ENCODE measurements at places on chromosomes 1 and 21. TPM values are rescaled to one million over a fixed set of nuclear protein-coding genes. Genes with fewer than 3 reads are reported as not detected.

The COA7 gene
- total RNA-seq, result 7.6 TPM

GRCh38 chr1:116498789-116499628 is 71.8 kb downstream of the CD58 start:
- H3K27me3 ChIP-seq, result no peaks in the 10 kb centered on the region
- no peak overlapping the region for H3K4me3 ChIP-seq
- H3K4me1 ChIP-seq, result no peaks in the 10 kb centered on the region
- H3K27ac ChIP-seq, result no peak overlapping the region
- DNase-seq, result no peak

The THEM5 gene
- not detected for total RNA-seq

- no peak for DNase-seq
- no peaks in the 10 kb centered on the region for H3K36me3 ChIP-seq
- no peak overlapping the region for H3K4me3 ChIP-seq
- H3K27ac ChIP-seq, result no peak overlapping the region
- no peaks in the 10 kb centered on the region for H3K4me1 ChIP-seq
These were observed 100.3 kb downstream of the GRIK3 start for GRCh38 chr1:36934061-36934460.

DNA sequence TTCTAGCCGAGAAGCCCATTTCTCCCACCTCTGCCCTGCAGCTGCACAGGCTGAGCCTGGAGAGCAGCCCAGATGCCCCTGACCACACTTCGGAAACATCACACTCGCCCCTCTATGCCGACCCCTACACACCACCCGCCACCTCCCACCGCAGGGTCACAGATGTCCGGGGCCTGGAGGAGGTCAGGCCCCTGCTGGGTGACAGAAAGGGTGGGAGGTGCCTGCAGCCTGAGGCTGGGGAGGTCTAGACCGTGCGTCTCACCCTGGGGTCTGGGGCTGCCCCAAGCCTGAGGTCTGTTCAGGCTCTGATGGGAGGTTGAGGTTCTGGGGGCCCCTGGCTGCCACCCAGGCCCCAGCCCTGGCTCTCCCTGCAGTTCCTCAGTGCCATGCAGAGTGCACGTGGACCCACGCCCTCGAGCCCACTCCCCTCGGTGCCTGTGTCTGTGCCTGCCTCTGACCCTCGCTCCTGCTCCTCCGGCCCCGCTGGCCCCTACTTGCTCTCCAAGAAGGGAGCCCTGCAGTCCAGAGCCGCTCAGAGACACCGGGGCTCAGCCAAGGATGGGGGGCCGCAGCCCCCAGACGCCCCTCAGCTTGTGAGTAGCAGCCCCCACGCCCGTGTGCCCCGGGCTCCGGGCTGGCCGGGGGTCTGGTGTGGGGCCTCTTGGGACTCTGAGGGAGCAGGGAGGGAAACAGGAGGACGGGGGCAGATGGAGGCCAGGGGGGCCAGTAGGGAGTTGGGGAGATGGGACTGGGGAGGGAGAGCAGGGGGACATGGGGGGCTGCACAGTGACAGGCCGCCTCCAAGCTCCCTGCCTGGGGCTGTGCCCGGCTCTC is 7.4 kb downstream of the PLEKHN1 start:
- no peak for DNase-seq
- no peaks in the 10 kb centered on the region for H3K36me3 ChIP-seq
- peaks cover 26% of the 10 kb centered on the region for H3K27me3 ChIP-seq

DNA sequence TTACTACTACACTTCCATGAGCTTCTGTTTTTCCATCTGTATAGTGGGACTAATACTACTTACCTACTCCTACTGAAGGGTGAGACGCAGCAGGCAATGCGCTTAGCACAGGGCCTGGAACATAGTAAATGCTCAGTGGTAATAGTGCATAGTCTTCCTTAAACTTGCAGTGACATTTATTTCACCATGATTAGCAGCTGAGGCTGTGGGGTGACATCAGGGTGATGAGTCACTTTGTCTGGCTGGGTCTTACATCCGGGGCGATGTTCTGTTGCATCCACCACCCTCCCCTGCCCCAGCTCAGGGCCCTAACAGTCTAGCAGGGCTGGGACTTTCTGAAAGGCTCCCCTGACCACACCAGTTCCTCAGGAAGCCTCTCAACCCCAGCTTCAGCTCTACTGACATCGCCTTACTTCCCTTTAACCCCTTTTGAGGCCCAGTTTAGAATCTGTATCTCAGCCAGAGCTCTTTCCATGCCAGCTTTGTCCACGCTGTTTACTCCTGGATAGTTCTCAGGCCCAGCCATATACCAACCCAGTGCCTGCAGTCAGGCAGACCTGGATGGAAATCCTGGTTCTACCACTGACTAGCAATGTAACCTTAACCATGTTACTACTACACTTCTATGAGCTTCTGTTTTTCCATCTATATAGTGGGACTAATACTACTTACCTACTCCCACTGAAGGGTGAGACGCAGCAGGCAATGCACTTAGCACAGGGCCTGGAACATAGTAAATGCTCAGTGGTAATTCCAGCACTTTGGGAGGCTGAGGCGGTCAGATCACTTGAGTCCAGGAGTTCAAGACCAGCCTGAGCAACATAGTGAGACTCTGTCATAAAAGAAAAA is 66.3 kb downstream of the CD58 start:
- H3K27me3 ChIP-seq, result no peaks in the 10 kb centered on the region
- H3K27ac ChIP-seq, result peak overlapping the region; percentile 43
- no peak overlapping the region for H3K4me3 ChIP-seq
- H3K36me3 ChIP-seq, result no peaks in the 10 kb centered on the region
- peak; percentile 85 for DNase-seq

The SLC16A4 gene
- 5.6 TPM for total RNA-seq

DNA sequence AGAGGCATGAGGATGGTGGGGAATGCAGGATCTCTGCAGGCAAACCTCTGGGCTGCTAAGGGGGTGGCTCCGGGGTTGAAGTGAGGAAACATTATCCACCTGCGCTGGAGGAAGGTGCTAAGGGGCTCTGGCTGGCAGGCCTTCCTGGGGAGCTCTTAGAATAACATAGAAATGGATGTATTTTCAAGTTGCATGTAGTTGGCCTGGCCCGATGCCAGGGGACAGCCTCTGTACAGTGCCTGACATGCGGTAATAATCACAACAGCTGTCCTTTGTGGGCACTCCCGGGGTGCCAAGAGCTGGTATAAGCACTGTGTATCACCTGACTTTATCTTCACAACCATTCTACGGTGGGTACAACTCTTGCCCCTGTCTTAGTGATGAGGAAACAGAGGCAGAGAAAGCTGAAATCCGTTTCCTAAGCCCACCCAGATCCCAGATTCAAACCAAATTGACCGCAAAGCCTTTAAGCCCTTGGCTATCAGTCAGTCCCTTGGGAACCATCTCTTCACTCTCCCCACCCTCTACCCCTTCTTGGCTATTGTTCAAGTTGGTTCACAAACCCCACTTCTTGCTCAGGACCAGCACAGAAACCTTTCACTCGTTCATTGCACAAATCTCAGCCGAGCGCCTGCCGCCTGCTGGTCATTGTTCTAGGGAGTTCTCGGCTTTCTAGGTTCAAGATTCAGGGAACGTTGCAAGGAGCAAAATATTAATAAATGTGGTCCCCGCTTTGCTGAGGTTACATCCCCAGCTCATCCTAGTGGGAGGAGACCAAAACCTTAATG is 30.9 kb downstream of the PADI4 start:
- no peak overlapping the region for H3K4me3 ChIP-seq
- no peaks in the 10 kb centered on the region for H3K27me3 ChIP-seq
- H3K27ac ChIP-seq, result no peak overlapping the region

The SGIP1 gene
- 1.6 TPM for total RNA-seq

GRCh38 chr1:214391873-214392645 is 111.1 kb downstream of the SMYD2 start:
- no peak overlapping the region for H3K27ac ChIP-seq
- H3K4me1 ChIP-seq, result no peaks in the 10 kb centered on the region
- H3K4me3 ChIP-seq, result no peak overlapping the region
- H3K36me3 ChIP-seq, result no peaks in the 10 kb centered on the region

DNA sequence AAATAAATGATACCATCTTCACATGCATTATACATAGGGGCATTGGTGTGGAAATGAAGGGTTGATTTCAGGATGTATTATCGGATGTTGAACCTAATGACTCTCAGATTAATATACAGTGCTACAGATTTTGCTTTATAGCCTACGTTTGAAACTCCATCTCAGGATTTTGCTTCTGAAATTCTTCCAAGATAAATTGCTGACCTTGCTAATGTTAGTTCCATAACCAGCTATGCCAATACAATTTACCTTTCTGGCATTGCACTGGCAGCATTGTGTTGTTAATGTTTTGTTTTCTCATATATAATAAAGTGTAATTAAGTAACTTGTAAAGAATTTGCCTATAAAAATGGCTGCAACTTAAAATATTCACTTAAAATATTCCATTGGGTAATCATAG is 350.1 kb downstream of the CHRM3 start:
- H3K4me1 ChIP-seq, result no peaks in the 10 kb centered on the region
- DNase-seq, result no peak
- no peak overlapping the region for H3K27ac ChIP-seq
- no peaks in the 10 kb centered on the region for H3K27me3 ChIP-seq
- H3K36me3 ChIP-seq, result no peaks in the 10 kb centered on the region
- no peak overlapping the region for H3K4me3 ChIP-seq

- H3K27ac ChIP-seq, result no peak overlapping the region
- H3K27me3 ChIP-seq, result no peaks in the 10 kb centered on the region
- no peak overlapping the region for H3K4me3 ChIP-seq
- H3K4me1 ChIP-seq, result no peaks in the 10 kb centered on the region
These were observed 109.2 kb downstream of the DDX20 start for GRCh38 chr1:111864862-111865261.

GRCh38 chr1:30680429-30680828 is 43.0 kb downstream of the MATN1 start:
- H3K4me3 ChIP-seq, result no peak overlapping the region
- peaks cover 10% of the 10 kb centered on the region for H3K27me3 ChIP-seq
- no peaks in the 10 kb centered on the region for H3K36me3 ChIP-seq
- no peak for DNase-seq
- no peaks in the 10 kb centered on the region for H3K4me1 ChIP-seq

The HRNR gene
- total RNA-seq, result not detected

DNA sequence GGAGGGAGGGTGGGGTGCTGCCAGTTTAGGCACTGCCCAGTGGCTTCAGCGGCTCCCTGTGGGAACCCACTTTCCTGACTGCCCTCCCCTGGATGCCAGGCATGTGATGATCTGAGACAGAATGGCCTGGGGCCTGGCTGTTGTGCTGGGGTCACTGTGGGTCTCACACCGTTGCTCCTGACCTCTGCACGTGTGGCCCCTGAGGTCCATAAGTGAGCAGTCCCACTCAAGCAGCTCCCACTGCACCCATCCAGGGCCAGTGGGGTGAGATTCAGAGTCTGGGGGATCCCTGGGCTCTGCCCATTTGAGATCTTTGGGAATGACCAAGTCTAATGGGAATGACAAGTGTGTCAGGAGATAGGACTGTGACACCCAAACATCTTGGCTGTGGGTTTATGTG is 18.0 kb downstream of the PODN start:
- H3K27me3 ChIP-seq, result no peaks in the 10 kb centered on the region
- H3K27ac ChIP-seq, result no peak overlapping the region
- H3K4me1 ChIP-seq, result no peaks in the 10 kb centered on the region
- H3K4me3 ChIP-seq, result no peak overlapping the region
- DNase-seq, result no peak

DNA sequence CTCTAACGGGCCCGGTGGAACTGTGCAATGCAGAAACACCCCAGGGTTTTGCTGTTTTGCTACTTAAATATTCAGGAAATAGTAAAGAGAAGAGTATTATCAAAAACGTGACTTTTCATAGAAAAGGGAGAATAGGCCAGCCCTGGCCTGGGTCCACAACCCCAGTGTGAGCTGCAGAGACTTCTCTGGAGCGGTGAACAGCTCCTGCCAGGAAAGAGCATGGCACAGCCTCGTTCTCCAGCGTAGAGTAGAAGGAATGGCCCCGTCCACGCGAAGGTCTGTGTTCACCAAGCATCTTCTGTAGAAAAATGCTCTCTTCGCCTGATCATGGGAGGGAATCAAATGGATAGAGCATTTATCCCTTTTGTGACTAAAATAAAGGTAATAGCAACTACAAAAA is 51.4 kb downstream of the PDE9A start:
- DNase-seq, result no peak
- H3K4me3 ChIP-seq, result no peak overlapping the region
- H3K36me3 ChIP-seq, result no peaks in the 10 kb centered on the region
- H3K27me3 ChIP-seq, result no peaks in the 10 kb centered on the region
- H3K27ac ChIP-seq, result no peak overlapping the region

The RFX5 gene
- total RNA-seq, result 8.4 TPM

GRCh38 chr1:159653201-159653600 is 61.2 kb downstream of the CRP start:
- H3K4me1 ChIP-seq, result no peaks in the 10 kb centered on the region
- no peak overlapping the region for H3K27ac ChIP-seq
- no peak for DNase-seq
- H3K36me3 ChIP-seq, result no peaks in the 10 kb centered on the region
- no peaks in the 10 kb centered on the region for H3K27me3 ChIP-seq

- H3K4me3 ChIP-seq, result no peak overlapping the region
- H3K36me3 ChIP-seq, result no peaks in the 10 kb centered on the region
- no peak overlapping the region for H3K27ac ChIP-seq
- peaks cover 20% of the 10 kb centered on the region for H3K27me3 ChIP-seq
- H3K4me1 ChIP-seq, result no peaks in the 10 kb centered on the region
These were observed 133.2 kb upstream of the ZBTB40 start for GRCh38 chr1:22318279-22318981.

GRCh38 chr1:48472638-48473037 is 634 bp upstream of the SPATA6 start:
- H3K4me1 ChIP-seq, result no peaks in the 10 kb centered on the region
- peak overlapping the region; percentile 90 for H3K27ac ChIP-seq
- no peaks in the 10 kb centered on the region for H3K36me3 ChIP-seq
- DNase-seq, result no peak
- H3K4me3 ChIP-seq, result peak overlapping the region; percentile 82
- H3K27me3 ChIP-seq, result no peaks in the 10 kb centered on the region

DNA sequence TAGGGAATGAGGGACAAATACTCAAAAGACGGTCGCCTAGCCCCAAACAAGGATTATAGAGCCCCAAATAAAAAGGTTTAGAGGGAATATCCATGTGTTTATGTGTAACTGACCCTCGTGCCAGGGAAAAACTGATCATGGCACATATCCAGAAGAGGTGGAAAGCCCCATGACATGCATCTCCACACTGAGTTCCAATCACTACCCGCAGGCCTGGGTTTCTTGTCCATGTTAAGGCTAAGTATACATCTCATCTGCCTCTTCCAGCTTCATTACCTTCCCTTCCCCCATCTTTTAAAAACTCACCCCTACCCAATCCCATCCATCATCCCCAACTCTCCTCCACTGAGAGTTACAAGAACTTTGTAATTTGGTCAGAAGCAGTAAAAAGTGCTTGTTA is 15.2 kb downstream of the GADD45A start:
- H3K4me3 ChIP-seq, result no peak overlapping the region
- DNase-seq, result no peak
- H3K27me3 ChIP-seq, result no peaks in the 10 kb centered on the region
- H3K27ac ChIP-seq, result peak overlapping the region; percentile 43
- peaks cover 25% of the 10 kb centered on the region for H3K36me3 ChIP-seq

All from ascending aorta (tissue), 2 donors.